Stimulated activated CD4-positive, alpha-beta T cell treated with anti-CD3 and anti-CD28 coated beads, TNF-alpha, amount 100 ng/mL, for 1 hour (primary cell): ENCODE measurements at places on chromosomes 16 and 17.

DNA sequence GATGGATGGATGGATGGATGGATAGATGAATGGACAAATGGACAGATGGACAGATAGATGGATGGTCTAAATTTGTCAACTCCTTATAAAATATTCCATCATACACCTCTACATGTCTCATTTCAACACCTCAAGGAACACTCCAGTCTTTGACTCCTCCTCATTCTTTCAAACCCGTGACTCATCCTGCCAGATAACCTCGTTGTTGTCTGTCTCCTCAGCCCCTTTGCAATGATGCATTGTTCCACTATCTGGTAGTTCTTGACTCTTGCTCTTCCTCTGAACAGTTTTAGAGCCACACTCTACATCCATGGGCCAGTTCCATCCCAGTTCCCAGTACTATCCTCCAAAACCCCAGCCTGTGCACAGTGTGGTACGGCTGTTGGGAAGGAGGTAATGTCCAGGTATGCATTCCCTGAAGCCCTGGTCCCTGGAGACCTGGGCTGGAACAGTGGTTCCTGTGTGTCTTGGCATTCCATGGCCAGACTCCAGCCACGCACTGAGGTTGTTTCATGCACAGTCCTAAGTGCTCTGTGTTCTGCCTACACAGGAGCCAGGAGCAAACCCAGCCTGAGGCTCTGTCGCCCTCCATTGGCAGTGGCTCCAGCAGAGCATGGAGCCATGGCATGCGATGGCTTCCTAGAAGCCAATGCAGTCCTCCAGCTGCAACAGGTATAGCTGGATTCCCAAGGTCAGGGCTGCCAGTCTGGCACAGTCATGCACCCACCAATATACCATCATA lies 105.7 kb downstream of the C17orf67 start:
- no peak for DNase-seq

- DNase-seq: no peak
Observed at GRCh38 chr17:45914047-45914717, 19.8 kb downstream of the MAPT start.

DNA sequence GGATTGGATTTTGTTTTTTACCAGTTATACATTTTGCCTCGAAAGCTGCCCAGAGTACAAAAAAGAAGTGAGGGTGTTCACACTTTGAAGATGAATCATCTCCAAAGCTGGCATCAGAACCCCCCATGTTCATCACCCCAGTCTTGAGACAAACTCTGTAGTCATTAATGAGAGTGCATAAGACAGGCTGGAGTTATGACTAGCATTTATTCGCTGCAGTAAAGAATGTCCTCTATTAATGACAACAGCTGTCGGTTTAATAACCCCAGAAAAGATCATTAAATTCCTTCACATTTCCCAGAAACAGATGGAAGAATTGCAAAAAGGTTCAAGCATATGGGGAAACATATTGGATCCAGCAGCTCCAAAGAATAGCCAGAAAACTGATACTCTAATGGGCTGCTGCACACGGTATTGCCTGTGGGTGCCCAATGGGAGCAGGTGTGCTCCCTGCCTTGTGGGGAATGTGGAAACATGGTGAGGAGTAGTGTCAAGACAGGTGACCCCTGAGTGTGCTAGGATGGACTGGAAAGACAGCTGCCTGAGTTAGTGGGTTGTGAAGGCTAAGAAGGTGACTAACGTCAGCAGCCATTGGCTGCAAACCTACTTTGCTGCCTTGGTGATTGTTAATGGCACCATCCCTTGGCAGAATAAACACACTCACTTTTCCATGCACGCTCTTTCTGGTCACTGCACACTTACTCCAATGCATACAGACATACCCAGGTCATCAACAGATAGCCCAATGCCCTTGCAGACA lies 81.9 kb downstream of the AIPL1 start:
- no peak for DNase-seq

DNA sequence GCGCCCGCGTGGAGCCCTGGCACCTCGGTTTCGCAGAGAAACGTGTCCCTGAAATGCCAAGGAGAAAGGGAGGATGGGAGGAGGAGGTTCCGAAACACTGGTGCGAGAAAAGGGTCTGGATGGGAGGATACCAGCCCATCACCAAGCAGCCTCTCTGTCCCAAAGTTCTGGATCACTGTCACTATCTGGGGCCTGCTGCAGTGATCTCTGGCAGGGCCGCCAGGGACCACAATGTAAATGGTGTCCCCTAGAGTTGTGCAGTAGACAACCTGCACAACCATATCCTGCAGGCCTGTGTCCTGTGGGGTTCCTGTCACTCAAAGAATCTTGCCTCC lies 229.3 kb downstream of the C16orf78 start:
- DNase-seq: no peak

GRCh38 chr17:82548681-82549303 lies 29.3 kb downstream of the FOXK2 start:
- DNase-seq: no peak

- no peak for DNase-seq
Observed at GRCh38 chr16:85004587-85005205, 6.6 kb downstream of the ZDHHC7 start.

DNA sequence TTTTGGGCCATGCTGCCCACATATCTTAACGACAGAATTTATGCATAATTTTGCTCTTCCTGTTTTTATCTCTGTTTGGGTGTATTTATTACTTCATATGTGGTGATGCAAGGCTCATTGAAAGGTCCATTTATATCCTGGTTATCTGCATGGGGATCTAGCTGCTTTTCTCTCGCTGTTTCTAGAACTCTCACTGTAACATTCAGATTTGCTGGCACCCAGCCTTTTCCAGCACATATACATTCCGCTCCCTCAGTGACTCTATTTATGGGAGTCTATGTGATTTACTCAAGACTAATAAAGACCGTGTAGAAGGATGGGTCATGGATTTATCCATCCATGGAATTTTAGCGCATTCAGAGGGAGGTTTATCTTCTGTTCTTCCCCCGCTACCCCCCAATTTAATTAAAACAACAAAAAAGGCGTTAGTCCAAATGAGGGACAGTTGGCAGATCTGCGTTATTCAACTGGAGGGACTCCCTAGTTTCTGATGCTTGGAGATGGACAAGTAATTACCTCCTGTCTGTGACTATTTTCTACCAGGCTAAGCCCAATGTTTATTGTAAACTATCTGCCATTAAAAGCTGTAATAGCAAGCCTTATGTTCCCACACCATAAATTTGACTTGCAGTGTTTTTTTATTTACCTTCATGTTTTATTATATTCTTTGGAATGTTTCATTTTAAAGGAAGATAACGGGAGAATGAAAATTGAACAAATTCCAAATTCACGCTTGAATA lies 19.8 kb upstream of the MARCHF10 start:
- no peak for DNase-seq

- no peak for DNase-seq
Observed at GRCh38 chr17:28944862-28945741, 6.2 kb downstream of the PHF12 start.

DNA sequence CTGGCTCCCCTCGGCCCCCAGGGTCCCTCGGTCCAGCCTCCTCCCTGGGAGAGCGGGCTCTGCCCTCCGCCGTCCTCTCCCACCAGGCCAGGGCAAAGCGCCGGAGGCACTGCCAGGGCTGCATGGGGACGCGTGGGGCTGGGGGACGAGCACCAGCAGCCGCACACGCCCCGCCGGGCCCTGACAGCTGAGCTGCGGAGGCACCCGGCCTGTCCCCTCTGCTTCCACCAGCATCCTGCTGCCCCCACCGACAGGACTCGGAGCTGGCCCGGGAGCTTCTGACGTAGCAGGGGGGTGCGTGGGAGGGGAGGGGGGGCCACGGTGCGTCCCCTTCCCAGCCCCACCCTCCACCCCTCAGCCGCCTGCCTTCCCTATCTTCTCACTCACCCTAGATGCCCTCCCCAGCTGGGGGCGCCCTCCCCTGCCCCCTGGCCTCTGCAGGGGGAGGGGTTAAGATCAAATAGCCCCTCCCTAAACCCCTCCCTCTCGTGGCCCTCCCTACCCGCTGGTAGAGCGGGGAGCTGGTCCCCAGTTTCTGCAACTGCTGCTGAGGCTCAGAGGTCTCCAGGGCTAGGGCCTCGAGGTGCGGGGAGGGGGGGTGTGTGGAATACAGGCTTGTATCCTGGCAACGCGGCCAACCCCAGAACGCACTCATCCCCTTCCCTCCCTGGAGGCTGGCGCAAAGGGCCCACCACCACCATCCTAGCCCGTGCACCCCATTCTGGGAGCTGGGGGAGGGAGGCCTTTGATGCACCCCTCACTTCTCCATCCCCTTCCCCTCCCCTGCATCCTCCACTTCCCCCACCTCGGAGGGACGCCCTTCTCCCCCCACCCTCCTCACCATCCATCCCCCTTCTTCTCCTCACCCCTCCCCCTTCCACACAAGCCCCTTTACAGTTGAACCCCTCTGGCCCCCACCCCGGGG lies 1.0 kb downstream of the SRCIN1 start:
- DNase-seq: no peak
